ENCODE measurements at places on chromosomes 2 and 18. TPM values are rescaled to one million over a fixed set of nuclear protein-coding genes. Genes with fewer than 3 reads are reported as not detected.

C2orf80 gene
- not detected for total RNA-seq

MARCHF4 gene
- 7.8 TPM for total RNA-seq

SERPINB10 gene
- not detected for total RNA-seq

KCNK3 gene
- total RNA-seq, result 0.09 TPM

CFAP221 gene
- total RNA-seq, result not detected

IL1RN gene
- not detected for total RNA-seq

MOGAT1 gene
- total RNA-seq, result not detected

FSIP2 gene
- under 0.01 TPM for total RNA-seq

MPP4 gene
- 1.1 TPM for total RNA-seq
